ENCODE measurements at places on chromosomes 11 and 22. TPM values are rescaled to one million over a fixed set of nuclear protein-coding genes. Genes with fewer than 3 reads are reported as not detected.

DNA sequence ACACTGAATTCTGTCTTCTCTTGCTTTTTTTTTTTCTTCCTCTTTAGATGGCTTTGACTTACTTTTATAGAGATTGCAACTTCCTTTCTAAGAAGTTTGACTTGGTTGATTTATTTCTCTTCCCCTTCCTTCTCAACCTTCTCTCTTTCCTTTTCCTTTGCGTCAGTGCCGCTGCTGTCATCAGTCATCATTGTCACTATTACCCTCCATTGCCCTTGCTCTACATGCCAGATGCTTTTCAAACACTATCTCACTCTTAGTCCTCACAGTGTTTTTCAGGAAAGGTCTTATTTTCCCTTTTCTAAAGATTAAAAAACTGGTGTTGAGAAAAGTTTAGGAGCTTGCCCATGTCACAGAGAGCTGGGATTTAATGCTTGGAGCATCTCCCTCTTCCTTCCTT lies 74.7 kb upstream of the C11orf87 start:
- H3K4me3 ChIP-seq, result no peak overlapping the region
- H3K27me3 ChIP-seq, result no peaks in the 10 kb centered on the region
- no peaks in the 10 kb centered on the region for H3K36me3 ChIP-seq

DNA sequence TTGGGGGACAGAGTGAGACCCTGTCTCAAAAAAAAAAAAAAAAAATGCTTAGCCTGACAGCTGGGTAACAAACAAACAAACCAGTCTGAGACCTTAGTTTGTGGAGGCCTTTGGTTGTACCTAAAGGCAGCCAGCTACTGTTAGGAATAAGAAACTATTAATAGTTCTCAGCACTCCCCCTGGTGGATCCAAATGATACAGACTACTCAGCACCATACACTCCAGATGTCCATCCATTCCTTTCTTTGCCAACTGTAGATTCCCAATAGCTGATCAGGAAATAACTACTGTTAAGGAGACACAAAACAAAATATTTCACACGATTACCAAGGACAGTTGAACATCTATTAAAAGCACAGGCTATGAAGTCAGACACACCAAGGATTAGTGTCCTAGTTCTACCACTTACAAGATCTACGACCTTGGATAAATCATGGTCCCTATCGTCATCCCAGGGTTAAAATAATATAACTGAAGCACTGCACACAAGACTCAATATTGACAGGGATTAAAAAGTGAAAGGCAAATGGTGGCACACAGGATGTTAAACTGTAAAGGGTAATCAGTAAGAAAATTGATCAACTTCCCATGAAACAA lies 17.2 kb downstream of the CLDN25 start:
- no peaks in the 10 kb centered on the region for H3K27me3 ChIP-seq
- no peak for DNase-seq
- no peaks in the 10 kb centered on the region for H3K36me3 ChIP-seq
- H3K27ac ChIP-seq, result no peak overlapping the region

- no peaks in the 10 kb centered on the region for H3K27me3 ChIP-seq
- peak overlapping the region; percentile 2 for H3K27ac ChIP-seq
Observed at GRCh38 chr22:36439481-36440271, 41.8 kb downstream of the TXN2 start.

DNA sequence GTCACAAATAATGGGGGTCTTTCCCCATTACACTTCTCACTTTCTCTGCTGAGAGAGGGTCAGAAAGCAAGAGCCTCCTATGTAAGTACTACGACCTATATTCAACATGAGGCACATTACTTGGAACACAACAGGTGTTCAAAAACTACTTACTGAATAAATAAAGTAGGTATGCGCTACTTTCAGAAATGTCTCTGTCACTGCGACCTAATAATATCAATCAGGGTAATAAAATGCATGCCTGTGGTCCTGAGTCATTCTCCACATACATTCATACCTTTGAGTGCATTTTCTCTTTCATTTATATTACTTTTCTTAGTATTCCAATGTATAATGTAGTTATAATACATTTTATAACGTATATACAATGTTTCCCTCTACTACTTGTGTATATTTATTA lies 838.9 kb downstream of the DLG2 start:
- no peaks in the 10 kb centered on the region for H3K36me3 ChIP-seq
- H3K27me3 ChIP-seq, result no peaks in the 10 kb centered on the region
- DNase-seq, result peak; percentile 67
- no peak overlapping the region for H3K27ac ChIP-seq
- H3K4me3 ChIP-seq, result no peak overlapping the region

GRCh38 chr11:119878990-119879389 lies 150.0 kb upstream of the NECTIN1 start:
- H3K27ac ChIP-seq, result no peak overlapping the region
- no peak for DNase-seq
- H3K27me3 ChIP-seq, result peaks cover 81% of the 10 kb centered on the region
- no peaks in the 10 kb centered on the region for H3K36me3 ChIP-seq

GRCh38 chr11:63768237-63769041 lies at the start of gene ZFTA:
Gene ZFTA (minus strand): TSS chr11:63768775. CDS start chr11:63768622, 153 bp downstream.
- no peak within 1 kb of the TSS for H3K27ac ChIP-seq
- peak; percentile 57 for DNase-seq
- H3K36me3 ChIP-seq, result no peaks in the 10 kb centered on the region
- no peaks in the 10 kb centered on the region for H3K27me3 ChIP-seq
- peaks cover 11% of the 10 kb centered on the region for H3K4me1 ChIP-seq

Gene IL10RA
- not detected for total RNA-seq

Gene SNAP29
- total RNA-seq, result 17.8 TPM

Measured in PC-9 (cell line).